ENCODE measurements at places on chromosomes 16 and 17.

- DNase-seq: no peak
Measured at GRCh38 chr16:21302454-21302853, 24.4 kb upstream of the CRYM start.

GRCh38 chr16:78496189-78496588 lies 396.7 kb downstream of the WWOX start:
- no peak for DNase-seq

- DNase-seq: no peak
Measured at GRCh38 chr17:67096609-67097008, 52.3 kb downstream of the CACNG1 start.

DNA sequence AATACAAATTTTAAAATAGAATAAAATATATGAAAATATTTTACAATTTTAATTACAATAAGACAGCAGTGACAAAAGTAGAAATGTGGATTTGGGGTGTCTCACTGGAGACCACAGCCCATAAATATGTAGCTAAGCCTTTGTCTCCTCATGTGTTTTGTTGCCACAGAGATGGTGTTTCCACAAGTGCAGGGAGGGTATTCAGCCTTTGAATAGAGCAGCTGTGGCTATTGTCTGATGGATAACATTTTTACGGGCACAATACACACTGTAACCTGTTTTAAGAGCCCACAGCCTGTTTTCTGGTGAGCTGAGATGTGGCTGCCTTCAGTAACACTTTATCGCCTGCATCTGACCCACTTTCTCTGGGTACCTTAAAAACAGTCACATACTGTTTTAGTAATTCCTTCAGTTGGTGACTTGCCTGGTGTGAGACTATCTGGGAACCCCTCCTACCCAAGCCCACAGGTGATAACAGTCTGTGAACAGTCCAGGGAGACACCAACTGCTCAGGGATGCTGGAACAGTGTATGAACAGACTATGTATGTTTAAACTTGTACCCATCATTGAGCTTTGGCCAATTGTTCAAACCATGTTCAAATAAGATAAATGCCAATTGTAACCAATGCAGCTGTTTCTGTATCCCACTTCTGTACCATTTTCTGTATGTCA lies 7.8 kb upstream of the AHSP start:
- no peak for DNase-seq

- DNase-seq: no peak
Measured at GRCh38 chr17:2549392-2550211, 37.9 kb upstream of the METTL16 start.

- DNase-seq: no peak
Measured at GRCh38 chr16:48533931-48534330, 76.0 kb downstream of the N4BP1 start.

GRCh38 chr16:56669005-56669839 lies at the start of gene MT1H:
TSS of gene MT1H (plus strand) at chr16:56669814. CDS start at chr16:56669885, 71 bp downstream.
- no peak for DNase-seq

DNA sequence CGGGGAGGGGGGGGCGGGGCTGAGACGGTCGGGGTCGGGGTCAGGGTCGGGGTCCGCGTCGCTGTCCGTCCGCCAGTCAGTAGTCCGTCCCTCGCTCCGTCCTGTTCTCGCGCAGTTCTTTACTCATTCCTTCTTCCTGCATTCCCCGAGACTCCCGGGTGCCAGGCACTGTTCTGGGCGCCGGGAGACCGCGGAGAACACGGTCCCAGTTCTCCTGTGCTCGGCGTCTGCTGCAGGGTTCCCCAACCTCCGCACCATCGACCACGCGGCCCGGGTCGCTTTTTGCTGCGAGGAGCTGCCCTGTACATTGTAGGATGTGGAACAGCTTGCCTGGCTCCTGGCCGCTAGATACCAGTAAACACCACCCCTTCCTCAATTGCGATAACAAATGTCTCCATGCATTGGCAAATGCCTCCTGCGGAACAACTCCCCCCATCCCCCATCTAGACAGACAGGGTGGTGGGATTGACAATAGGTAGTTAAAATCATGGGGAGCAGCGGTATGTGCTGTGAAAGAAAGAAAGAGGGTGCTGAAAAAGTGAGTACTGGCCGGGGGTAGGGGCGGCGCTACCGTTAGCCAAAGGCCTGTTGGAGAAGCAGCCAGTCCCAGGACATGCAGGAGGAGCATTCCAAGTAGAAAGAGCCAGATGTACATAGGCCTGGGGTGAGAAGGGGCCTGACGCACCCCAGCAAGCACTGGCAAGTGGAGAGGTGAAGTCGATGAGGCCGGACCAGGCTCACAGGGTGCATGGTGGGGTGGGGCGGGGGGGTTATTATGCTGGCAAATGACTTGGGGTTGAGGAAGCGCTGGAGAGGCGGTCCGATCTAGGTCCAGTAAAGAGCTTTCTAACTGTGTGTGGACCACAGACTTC lies 631 bp downstream of the TRAF7 start:
- DNase-seq: no peak

GRCh38 chr17:40528692-40529417 lies 27.4 kb upstream of the TNS4 start:
- no peak for DNase-seq

- DNase-seq: no peak
Measured at GRCh38 chr16:59892376-59892775, 1158.3 kb upstream of the GOT2 start.

DNA sequence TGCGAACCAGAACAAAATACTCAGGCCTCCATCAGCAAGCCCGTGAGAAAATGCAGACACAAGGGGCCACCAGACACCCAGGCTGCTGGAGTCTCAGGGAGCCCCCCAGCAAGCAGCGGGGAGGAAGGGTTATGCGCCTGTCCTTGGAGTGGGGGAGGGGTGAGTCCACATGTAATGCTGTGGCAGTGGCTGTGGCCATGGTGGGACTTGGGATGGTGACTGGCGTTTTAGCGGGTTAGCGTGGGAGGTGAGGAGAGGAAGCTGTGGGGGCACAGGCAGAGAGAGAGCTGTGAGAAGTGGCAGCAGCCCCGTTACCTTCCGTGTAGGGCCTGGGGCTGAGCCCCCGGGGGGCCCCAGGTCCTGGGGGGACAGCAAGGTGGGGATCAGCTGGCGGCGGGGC lies 58.3 kb downstream of the SRCIN1 start:
- DNase-seq: no peak

- no peak for DNase-seq
Measured at GRCh38 chr16:29927070-29927905, 1.3 kb upstream of the KCTD13 start.

DNA sequence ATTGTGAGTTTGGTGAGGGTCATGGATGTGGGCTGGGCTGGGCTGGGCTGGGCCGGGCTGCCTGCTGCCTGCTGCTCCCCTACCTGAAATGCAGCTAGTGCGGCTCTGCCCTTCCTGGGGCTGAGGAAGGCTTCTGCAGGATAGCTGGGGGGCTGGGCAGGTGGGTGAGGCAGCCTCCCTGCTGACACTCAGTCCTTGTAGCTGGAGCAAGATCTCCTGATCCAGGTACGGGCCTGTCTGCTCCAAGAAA lies 4.7 kb downstream of the RPL13 start:
- peak; percentile 20 for DNase-seq

- DNase-seq: no peak
Measured at GRCh38 chr16:29009050-29009837, 24.4 kb downstream of the LAT start.

- no peak for DNase-seq
Measured at GRCh38 chr17:72594248-72594647, 473.4 kb downstream of the SOX9 start.

- no peak for DNase-seq
Measured at GRCh38 chr16:68444056-68444657, 4.2 kb downstream of the SMPD3 start.

DNA sequence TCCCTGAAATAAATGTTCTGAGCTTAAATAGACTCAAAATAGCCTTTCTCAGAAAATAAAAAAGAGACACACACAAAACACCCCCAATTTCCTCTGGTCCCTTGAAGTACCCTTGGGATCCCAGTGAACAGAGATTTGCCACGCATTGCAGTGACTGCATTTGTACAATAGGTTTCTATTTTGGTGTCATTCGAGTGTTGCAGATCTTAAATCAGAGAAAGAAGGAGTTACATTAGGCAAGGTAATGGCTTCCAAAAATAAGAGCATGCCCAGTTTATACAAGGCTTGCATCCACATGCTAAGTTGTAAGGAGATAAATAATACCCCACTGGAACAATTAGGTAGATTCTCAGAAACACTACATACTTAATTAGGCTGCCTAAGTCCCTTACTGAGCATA lies 2.2 kb downstream of the TOX3 start:
- DNase-seq: no peak

GRCh38 chr16:49482690-49483089 lies 109.1 kb downstream of the C16orf78 start:
- DNase-seq: no peak

DNA sequence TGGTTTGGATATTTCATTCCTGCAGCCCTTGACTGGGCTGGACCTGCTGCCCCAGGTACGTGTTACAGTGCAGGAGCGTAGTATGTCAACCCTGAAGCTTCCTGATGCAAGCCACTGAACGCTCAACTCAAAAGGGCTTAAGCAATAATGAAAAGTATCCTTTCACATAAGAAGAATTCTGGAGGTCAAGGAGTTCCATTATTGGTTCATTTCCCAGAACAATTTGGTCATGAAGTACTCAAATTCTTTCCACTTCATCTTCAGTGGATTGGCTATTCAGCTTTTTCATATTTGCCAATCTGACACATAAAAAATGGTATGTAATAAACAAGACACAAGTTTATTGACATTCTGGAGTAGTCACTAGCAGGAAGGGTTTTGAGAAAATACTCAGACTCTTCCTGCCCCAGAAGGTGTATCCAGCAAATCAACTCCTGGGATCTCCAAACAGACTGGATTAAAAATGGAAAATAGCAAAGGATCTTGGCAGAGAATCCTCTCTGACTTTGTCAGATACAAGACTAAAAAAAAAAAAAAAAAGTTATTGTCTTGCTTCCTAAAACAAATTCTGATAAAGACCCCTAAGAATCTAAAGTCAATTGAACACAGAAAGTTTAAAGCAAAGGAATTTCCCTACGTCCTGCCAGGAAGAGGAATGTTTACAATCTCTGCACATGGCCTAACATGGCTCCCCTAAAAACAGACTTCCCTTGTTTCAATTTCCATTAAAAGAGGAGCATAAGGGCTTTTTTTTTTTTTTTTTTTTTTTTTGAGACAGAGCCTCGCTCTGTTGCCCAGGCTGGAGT lies 37.5 kb upstream of the WSB1 start:
- DNase-seq: no peak

DNA sequence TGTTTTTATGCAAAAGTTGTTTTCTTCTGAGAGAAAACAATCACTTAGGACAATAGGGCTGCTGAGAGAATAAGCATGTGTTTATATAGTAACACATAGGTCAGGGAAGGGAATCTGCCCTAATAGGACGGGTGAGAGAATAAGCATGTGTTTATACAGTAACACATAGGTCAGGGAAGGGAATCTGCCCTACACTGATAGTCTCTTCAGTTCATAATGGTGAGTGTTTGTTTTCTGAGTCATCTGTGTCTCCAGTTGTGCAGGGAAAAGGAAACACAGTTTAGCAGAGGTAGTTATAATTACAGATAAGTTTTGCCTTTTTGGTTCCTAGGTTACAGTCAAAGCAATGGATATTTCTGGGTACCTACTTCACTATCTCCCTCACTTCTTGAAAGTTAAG lies 252.3 kb upstream of the CA10 start:
- DNase-seq: no peak

- DNase-seq: no peak
Measured at GRCh38 chr17:50421308-50422051, 4.5 kb upstream of the ACSF2 start.

GRCh38 chr16:82156761-82157533 lies 13.1 kb downstream of the MPHOSPH6 start:
- no peak for DNase-seq

- no peak for DNase-seq
Measured at GRCh38 chr16:88639231-88640038, 1.1 kb downstream of the IL17C start.

GRCh38 chr16:64711596-64711995 lies 410.3 kb downstream of the CDH11 start:
- DNase-seq: no peak

- no peak for DNase-seq
Measured at GRCh38 chr17:47204722-47205418, 4.3 kb upstream of the MYL4 start.

DNA sequence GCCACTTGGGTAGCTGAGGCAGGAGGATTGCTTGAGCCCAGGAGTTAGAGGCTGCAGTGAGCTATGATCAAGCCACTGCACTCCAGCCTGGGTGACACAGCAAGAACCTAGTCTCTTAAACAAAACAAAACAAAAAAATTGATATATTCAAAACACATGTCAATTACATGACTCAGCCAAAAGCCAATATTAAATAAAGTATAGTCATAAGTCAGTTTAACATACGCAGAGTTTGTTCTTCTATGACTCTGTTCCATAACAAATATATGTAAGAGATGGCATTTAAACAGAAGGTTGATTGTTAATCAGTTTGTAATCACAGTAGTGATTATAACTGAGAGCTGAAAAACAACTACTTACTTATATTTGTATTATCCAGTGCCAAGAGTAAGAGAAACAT lies 106.5 kb downstream of the CDH8 start:
- no peak for DNase-seq

GRCh38 chr17:60087882-60088669 lies 9.4 kb upstream of the HEATR6 start:
- no peak for DNase-seq

GRCh38 chr17:5416901-5417300 lies 2.6 kb downstream of the NUP88 start:
- no peak for DNase-seq

- no peak for DNase-seq
Measured at GRCh38 chr16:6642271-6642670, 690.4 kb upstream of the RBFOX1 start.

GRCh38 chr16:11440657-11441012 lies 95.4 kb downstream of the RMI2 start:
- no peak for DNase-seq

DNA sequence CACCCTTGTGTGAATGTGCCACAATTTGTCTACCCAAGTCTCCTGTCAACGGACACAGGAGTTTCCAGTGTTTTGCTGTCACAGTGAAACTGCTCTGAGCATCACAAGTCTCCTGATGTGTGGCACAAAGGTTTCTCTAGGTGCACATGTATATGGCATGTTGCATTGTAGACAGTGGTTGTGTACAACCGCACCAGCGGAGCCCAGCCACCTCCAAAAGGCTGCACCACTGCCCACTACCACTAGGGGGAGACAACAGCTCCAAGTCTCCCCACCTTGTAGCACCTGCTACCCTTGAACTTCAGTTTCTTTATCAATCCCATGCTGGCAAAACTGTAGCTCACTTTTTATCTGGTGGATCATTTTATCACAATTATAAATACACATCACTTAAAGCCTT lies 95.5 kb upstream of the ZNF469 start:
- no peak for DNase-seq

GRCh38 chr17:50956750-50957523 lies 90.8 kb upstream of the TOB1 start:
- peak; percentile 45 for DNase-seq

DNA sequence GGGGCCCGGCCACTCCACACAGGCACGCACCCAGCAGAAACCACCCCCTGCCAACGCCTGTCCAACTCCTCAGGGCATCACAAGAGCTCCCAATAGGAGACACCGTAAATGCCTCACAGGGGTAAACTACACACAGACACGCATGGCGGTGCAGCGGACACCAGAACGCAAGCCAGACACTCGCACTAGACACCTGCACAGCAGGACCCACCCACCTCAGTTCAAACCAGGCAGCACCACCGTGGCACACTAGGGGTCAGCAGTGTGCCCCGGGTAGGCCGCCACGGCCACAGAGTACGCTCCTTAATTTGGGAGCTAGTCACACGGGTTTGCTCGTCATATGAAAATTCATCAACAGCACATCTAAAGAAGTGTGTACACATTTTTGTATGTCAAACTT lies 3.4 kb downstream of the SLC38A10 start:
- peak; percentile 50 for DNase-seq

- DNase-seq: no peak
Measured at GRCh38 chr16:30054959-30055553, 10.5 kb upstream of the ALDOA start.

Measured in stimulated activated CD4-positive, alpha-beta T cell treated with anti-CD3 and anti-CD28 coated beads, Interleukin-15, amount 100 ng/mL, for 1 hour (primary cell).